ENCODE measurements at places on chromosomes 12 and 14.

DNA sequence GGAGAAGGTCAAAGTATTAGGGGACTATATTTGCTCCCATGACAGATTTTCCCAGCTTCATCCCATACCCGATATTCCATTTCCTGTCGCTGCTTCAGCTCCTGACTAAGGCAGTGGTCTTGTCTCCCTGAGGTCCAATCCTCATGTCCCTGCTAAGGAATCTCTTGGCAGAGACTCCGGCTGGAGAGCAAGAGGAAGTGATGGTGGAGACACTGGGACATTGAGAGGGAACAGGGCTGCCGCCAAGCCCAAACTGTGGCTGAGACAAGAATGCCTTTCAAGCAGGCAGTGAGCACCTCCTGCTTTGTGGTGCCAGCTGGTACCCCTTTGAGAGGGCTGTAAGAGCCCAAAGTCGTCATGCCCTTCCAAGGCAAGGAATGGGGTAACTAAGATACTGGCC, 5.5 kb downstream of the SP7 start:
- DNase-seq: no peak

GRCh38 chr12:122266230-122266901, at the start of gene VPS33A:
Gene VPS33A, minus strand, starts transcription at chr12:122266494. Its CDS starts 86 bp downstream, at chr12:122266408.
- DNase-seq: peak; percentile 93

GRCh38 chr12:46260124-46260912, 8.5 kb downstream of the SLC38A1 start:
- no peak for DNase-seq

DNA sequence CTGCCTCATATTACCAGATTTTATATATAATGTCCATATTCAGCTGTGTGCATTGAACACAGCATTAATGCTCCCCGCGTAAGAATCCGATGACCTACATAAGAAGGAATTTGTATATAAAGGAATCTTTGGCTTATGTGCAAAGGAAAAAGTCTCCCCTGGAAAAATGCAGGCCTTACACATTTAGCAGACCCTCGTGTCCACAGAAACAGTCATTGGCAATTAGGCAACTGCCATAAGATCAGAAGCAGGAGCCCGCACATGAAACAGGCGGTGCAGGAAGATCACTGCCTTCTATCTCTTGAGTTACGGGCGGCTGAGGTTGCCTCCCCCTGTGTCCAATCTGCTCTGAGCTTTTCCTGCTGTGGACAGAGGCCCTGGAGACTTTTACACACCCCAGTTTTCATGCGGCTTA, 63.2 kb upstream of the RFX4 start:
- peak; percentile 19 for DNase-seq

DNA sequence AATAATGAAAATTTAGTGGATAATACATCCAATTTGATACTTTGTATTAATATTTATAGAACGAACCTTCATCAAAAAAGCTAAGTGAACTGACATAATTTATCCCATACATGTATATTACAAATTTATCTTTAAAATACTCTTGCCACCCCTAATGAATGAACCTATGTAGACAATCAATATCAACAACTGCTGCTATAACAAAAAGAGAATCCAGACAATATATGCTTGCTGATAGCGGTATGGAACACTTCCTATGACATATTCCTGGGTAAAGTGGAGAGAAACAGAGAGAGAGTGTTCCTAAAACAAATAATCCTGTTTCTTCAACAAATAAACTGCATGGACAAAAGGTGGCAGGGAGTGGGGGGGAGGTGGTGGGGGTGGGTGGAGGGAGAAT, 31.3 kb downstream of the TM7SF3 start:
- DNase-seq: no peak

DNA sequence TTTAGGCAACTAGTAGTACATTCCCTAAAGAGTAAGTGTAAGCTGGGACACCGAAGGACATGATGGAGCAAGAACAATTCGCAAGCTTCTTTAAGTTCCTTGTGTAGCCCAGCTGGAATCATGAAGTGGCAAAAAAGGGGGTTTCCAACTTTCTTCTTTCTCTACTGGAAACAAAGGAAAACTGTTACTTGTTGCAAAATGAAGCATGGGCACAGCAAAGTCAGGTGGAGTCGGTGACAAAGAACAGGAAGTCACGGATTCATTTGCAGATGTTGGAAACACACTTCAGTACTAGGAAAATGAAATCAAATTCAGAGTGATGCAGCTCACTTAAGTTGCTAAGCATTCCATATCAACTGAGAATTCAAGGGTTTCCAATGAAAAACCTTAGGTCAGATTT, 706.9 kb upstream of the STXBP6 start:
- no peak for DNase-seq

GRCh38 chr12:48104531-48104930, 1.3 kb downstream of the SENP1 start:
- no peak for DNase-seq

GRCh38 chr14:102297436-102298170, 7.4 kb downstream of the MOK start:
- no peak for DNase-seq

DNA sequence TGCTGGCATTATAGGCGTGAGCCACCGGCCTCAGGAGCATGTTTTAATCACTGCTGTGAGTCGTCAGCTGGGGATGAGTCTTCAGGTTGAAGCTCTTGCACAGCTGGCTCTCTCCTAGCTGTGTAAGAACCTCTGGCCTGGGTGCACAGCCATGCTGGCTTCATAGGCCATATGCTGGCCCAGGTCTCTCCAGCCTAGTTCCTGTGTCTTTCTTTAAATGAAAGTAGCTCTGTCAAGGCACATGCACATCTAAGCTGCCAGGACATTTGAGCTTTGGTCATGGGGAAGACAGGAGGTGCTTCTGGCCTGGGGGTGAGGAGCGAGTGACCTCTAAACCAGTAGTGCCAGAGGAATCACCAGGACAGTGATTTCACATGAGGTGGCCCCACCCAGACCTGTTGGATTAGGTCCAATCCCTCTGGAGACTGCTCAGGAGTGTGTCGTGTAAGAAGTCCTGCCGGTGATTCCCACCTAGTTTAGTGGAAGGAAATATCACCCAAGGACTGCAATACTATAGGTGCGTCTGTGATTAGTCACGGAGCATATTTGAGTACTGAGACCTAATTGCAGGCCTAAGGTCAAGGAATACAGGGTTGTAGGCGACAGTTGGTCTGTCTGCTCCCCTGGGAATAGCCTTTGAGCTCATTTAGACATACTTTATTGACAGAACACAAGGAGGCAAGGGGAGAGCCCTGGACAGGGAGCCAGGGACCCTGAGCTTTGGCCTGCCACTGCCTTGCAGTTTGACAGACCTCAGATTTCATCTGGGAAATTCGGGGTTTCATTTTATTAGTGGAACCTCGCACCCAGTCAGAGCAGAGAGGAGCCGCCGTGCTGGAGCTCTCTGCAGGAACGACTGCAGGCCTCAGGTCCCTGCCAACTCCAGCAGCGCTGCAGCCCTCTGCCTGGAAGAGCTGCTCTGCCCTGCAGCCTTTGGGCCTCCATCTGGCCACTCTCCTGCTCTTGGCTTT, 67.0 kb downstream of the ANKRD9 start:
- no peak for DNase-seq

- DNase-seq: no peak
Measured at GRCh38 chr12:122880668-122881067, 15.3 kb downstream of the VPS37B start.

DNA sequence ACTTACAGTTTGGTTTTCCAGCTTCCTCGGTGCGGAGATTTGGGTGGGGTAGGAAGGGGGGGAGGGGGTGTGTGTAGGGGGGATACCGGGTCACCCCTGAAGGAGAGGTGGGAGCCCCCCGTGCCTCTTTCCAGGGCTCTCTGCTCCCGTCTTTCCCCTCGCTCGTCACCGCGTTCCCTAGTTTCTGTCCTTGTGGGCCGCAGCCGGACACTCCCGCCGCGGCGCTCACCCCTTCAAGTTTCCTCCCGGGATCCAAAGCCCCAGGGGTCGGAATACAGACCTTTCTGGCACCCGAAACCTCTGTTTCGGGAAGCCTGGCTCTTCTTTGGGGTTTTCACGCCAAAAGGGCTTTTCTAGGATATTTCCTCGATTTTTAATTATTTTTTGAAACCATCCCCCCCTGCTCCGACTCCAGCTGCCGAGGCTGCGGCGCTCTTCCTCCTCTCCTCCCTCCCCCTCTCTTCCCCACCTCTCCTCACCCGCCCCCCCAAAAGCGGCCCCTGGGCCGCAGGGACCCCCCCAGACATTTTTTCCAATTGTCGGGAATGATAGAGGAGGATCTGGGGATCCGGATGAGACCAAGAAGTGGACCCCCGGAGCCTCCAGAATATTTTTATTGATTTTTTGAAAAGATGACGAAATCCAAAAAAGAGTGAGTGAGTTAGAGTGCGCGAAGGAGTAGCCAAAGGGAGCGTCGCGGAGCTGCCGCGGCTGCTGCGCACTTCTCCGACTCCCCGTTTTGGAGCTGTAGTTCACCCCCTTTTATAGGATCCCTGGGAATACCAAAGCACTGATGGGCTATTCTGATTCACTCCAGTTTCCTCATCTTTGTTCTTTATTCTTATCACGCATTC, 1.7 kb downstream of the CCND2 start:
- DNase-seq: no peak

DNA sequence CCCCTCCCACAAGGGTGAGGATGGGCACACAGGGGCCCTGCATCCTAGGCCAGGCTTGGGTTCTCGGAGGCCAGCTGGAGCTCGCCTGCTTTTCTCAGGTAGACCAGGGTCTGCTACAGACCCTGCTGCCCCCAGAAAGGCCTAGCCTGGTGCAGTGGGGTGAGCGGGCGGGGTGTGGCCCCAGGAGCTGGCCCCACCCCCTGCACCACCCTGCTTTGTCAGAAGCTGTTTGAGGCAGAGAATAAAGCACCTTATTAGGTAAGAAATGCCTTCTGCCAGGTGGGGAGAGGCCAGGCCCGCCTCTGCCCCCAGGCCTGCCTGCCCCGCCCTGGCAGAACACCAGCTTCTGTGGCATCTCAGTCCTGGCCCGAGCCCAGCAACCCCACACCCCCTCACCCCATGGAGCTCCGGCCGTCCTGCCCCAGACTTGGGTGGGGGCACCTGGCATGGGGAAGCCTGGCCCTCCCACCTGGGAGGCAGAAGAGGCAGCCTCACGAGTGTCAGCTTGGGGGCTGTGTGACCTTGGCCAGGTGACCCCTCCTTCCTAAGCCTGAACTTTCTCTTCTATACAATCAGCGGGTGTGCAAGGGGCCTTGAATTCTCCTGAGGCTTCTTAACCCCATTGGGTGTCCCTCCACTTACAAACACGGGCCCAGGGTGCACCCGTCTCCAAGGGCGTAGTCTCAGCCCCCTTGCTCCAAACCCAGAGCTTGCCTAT, 43.2 kb downstream of the KRT80 start:
- DNase-seq: no peak

DNA sequence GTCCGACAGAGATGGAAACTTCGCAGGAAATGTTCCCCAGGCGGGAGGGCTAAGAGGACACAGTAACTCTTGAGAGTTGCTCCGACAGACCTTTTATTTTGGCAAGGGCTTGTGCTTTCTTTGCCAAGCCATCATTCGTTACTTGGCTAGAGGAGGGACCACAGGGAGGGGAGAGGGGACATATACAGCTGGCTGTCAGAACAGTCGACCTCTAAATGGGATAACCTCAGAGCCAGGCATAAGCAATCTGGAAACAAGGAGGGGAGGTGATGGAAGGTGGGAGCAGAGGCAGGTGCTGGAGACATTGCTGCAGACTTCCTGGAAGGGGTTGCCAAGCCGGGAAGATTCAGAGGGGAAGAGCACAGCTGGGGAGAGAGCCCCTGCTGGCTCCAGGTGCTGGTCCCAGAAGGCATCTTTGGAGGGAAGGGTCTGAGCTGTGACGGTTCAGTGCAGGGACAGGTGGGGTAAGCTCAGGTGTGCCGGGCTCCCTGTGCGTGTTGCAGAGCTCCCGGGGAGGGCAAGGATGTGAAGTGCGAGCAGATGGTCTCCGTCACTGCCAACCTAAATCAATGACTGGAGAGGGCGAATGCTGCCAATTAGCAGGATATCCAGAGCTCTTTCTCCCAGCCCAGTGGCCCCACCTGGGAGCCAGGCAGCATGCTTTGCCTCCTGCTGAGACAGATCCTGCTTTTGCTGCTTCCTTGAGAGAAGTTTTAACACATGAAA, 50.1 kb downstream of the CHST11 start:
- DNase-seq: no peak

GRCh38 chr12:109966546-109966945, 29.6 kb downstream of the GIT2 start:
- DNase-seq: no peak

DNA sequence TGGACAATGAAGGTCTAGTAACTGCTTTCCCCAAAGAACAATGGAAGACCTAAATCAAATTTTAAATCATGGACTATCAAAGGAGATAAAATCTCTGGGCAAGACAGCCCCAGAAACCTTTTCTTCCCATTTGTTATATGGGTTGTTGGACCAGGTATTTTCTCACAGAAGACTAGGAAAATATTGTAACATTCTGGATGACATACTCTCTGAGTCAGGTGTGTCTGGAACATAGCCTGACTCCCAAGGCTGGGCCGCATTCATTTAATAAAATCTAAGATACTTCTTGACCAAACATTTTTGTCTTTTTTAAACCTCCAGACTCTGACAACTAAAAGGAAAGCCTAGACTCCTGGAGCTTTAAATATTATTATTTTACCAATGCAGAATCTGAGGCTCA, 87.9 kb downstream of the ATP23 start:
- DNase-seq: no peak

GRCh38 chr12:89464974-89465592, 59.5 kb downstream of the GALNT4 start:
- DNase-seq: no peak
